Left kidney (tissue), 8 donors: ENCODE measurements at places on chromosomes 1 and 21. TPM values are rescaled to one million over a fixed set of nuclear protein-coding genes. Genes with fewer than 3 reads are reported as not detected.

Gene GIPC2
- 21.6 TPM for polyA plus RNA-seq

Gene SV2A
- polyA plus RNA-seq = 8.4 TPM

Gene BEND5
- 27.4 TPM for polyA plus RNA-seq

Gene PSMB2
- polyA plus RNA-seq = 80.3 TPM

Gene CD53
- 5.6 TPM for polyA plus RNA-seq

Gene TAS1R3
- 0.37 TPM for polyA plus RNA-seq

Gene TPTE
- not detected for polyA plus RNA-seq

Gene TRPM2
- polyA plus RNA-seq = 0.57 TPM

Gene NOS1AP
- 10.7 TPM for polyA plus RNA-seq

Gene CACNA1E
- polyA plus RNA-seq = 0.63 TPM

Gene FCRL4
- not detected for polyA plus RNA-seq

Gene TAS1R1
- not detected for polyA plus RNA-seq

Gene PADI4
- polyA plus RNA-seq = 0.17 TPM
